Cortex of kidney (tissue), 1 donor: ENCODE measurements at places on chromosomes 4 and X.

DNA sequence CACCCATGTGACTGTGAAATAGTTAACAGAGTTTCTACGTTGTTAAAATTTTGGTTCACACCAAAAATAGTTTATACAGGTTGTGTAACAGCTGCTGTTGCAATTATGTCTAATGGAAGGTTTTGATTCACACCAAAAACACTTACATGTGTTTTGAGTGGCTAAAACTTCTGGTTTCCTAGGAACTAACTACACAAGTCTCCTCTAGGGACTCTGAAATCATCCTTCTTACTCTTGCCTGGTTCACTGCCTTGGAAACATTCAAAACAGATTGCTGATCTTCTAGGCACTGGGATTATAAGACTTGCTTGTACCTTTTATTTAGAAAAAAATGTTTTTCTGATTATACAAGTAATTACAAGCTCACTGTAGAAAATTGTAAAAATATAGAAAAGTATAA is 14.9 kb upstream of the MORC4 start:
- DNase-seq = no peak

DNA sequence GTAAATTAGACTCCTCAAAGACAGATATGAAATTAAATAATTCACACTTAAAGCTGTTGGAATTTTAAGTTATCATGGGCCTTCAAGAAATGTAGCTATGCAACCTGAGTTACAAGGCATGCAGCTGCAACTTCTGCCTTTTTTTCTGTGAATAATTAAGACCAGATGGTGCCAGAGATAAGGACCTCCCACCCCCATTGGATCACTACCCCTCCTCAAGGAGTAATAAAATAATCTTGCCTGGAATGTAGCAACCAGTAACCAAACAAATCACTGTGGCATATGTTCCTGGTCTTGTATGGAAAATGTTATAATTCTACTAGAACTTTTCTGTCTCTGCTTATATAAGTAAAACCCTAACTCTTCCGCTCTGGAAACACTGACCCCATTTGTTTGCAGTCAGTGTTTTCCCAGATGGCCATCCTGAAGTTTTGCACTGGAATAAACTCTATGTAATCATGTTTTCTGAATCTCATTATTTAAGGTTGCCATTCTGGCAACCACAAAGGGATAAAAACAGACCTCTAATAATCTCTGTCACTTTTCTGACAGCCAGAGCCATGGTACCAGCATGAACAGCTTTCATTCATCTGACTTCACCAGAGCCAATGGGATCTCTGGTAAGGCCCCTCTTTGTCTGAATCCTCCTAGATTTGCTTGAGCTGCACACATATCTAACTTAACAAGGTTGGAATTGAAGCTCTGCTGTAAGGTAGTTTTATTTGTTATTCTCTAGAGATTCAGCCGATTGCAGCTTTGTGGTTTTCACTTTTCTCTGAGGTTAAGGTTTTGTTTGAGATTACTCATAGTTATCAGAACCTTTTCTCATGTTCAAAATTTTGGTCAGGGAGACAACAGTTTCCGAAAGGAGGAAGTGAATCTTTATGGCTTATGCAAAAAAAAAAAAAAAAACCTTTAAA is 274.6 kb downstream of the NAF1 start:
- DNase-seq = no peak

DNA sequence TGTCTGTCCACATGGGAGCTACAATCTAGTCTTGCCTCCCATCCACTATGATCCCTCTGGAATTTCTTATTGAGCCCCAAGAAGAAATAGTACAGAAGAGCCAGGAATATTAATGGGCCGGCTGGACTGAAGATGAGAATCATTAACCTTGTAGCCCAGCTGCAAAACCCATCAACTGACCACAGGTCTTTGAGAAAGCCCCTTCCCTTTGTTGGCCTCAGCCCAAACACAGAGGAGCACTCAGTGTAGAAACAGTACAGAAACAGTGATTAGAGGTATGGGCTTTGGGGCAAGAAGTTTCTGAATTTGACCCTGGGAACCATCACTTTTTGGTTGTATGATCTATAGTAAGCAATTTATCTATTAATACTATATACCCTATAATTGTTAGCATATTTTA is 76.8 kb upstream of the RAB40AL start:
- DNase-seq = no peak

DNA sequence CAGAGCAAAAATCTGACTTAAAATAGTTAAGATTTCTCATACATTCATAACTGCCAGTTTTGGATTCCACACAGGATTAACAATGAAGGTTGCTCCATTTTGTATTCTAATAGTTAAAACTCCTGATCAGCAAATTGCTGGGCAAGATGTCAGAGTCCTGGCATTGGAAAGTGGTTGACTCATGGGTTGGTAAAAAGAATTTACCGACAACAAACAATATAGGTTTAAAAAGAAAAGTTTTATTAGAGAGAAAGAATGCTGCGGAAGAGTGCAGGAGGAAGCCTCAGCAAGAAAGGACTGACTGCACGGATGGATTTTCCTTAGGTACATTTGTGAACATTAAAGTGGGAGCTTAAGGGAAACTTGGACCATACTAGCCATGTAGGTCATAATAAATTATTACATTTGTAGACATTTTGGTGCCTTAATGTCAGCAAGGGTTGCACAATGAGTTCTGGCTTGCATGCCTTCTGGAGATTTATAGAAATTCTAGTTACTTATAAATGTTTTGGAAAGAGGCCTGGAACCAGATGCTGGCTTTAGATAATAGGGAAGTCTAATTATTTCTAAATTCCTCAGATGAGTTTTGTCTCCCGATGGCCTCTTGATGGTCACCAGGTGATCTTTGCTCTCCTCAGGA is 25.4 kb upstream of the IL2 start:
- DNase-seq = no peak

GRCh38 chrX:18668071-18668835 is 3.7 kb downstream of the RS1 start:
- no peak for DNase-seq

DNA sequence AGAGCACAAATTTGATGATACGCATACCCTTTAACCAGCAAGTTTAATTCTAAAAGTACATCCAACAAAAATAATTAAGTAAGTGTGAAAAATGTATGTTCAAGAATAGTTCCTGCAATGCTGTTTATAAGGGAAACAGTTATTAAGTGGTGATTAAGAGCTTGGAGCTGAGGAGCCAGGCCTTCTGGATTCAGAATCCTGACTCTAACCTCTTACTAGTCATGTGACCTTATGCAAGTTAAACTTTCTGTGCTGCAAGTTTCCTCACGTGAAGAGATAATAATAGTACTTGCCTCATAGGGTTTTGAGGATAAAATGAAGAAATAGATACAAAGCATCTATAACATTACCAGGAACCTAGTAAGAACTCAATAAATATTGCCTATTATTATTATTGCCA is 77.7 kb downstream of the FAM13A start:
- no peak for DNase-seq

GRCh38 chr4:2797545-2798305 is 4.8 kb downstream of the SH3BP2 start:
- no peak for DNase-seq

GRCh38 chr4:6416518-6417286 is 55.7 kb downstream of the PPP2R2C start:
- no peak for DNase-seq

GRCh38 chr4:155077452-155078229 is 130.8 kb upstream of the NPY2R start:
- no peak for DNase-seq
